ENCODE measurements at places on chromosomes 5 and 9.
A peak's percentile ranks its signal among the peaks of the same experiment; 100 is the strongest.

DNA sequence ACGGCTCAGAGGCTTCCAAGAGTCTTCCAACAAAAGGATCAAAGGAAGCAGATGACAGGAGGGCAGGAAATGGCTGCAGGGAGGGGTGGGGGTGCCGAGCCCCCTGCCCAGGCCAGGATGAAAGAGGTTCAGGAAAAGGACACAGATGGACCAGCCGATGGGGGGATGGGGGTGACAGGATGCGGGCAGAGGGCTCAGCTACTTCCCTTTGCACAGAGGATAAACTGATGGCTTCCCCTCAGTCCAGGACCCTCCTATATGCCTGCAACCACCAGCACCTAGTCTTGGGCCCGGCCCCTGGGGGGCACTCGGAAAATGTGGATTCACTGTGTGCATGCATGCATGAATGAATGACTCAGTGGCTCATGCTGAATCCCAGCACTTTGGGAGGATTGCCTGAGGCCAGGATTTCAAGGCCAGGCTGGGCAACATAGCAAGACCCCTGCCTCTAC, 148.2 kb downstream of the C9orf50 start:
- DNase-seq = no peak

DNA sequence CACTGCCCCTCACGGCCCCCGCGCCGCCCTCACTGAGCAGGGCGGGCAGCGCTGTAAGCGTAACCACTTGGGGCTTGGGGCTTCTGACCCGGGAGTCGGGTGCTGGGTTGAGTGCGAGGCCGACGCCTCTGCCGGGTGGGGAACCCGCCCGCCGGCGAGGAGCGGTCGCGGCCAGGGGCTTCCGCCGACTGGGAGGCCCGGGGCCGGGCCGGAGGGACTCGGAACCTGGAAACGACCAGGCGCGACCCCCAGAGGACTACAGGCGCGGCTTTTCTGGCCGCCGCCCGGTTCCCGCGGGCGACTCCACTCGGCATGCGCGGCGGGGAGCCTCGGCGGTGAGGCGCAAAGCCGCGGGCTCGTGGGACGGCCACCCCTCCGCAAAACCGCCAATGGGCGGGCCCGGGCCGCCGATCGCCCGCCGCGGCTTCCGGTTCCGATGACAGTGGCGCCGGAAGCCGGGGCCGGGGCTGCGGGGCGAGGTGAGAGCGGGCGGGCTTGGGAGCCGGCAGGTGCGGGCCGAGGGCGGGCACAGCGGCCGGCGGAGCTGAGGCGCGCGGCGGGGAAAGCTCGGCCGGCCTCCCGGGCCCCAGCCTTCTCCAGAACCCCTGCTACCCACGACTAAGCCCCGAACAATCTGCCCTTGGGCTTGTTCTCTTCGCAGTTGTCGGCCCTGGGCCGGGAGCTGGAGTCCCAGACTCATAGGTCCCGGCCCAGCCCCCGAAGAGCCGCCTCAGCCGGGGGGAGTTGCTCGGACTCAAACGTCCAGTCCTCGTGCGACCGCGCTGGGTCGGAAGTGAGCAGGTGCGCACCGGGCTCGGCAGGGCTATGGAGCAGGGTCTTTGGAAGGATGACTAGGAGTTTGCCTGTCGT, at the start of gene RMND5B:
Gene RMND5B, plus strand, starts transcription at position 439 of the 870 bp plus-strand sequence. CDS start 7,106 bp downstream, outside the sequence.
- DNase-seq = peak; percentile 75

GRCh38 chr9:114350636-114351401, 21.1 kb downstream of the ORM2 start:
- DNase-seq = no peak

DNA sequence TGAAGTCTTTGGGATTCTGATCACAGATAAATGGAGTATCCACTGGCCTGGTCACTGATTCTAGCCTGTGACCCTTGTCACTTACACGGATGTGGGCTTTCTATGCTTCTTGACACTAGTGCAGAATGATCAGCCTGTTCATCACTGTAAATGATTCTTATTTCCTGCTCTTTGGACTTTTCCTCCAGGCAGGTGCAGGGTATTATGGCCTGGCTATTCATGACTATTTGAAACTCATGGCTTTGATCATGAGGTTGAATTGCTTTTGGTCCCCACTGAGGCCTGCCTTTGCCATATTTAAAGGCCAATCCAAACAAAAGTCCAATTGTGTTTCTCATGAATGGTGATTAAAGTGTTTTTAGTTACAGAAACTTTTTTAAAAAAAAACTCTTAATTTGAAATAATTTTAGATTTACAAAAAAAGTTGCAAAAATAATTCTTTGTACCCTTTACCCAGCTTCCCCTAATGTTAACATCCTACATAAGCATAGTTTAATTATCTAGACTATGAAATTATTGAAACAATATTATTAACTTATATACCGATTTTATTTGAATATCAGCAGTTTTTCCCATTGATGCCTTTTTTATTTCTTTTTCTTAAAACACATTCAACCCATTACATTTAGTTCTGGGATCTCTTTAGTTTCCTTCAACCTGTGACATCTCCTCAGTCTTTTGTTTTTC, 68.1 kb downstream of the GALNT10 start:
- DNase-seq = no peak

DNA sequence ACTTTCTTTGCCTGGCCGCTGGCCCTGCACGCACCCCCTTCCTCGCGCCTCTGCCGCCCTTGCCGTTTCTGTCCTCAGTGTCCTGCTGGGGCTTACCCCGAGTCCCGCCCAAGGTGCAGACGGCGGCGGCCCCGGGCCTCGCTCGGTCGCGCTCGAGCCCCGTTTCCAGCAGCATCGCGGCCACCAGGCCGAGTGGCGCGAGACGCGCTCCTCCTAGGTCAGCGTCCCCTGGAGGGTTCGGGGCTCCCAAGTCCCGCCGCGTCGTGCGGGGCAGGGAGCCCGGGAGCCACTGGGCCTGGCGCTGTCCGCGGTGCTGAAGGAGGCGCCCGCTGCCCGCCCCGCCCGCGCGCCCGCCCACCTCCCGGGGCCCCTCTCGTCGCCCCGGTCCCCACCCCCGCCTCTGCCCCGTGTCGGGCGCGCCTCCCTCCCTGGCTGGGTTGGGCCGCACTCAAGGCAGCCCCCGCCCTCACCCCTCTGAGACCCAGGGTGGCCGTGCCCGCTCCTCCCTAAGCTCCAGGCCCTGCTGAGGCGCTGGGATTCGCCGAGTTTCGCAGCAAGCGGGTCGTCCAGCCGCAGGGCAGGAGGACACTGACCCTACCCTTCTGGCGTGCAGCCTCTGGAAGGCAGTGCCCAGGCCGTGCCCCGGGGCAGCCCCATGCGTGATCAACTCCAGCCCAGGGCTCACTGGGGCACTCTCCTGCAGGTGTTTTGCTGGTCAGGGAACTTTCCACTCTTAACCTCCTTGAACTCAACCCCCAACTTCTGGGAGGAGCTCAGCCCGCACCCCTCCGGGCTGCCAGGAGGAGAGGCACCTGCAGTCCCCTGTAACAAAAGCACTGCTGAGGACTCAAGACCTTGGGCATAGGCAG, at the start of gene LHX3:
Gene LHX3, minus strand, starts transcription at position 291 of the 869 bp plus-strand sequence. Its CDS starts 116 bp downstream, at position 175.
- no peak for DNase-seq

All from T-helper 17 cell (primary cell).